Stimulated activated CD8-positive, alpha-beta memory T cell treated with anti-CD3 and anti-CD28 coated beads, Interleukin-2, amount 100 ng/mL, for 1 hour (primary cell): ENCODE measurements at places on chromosomes 7 and 10.

GRCh38 chr10:107576746-107577145, 412.2 kb upstream of the SORCS1 start:
- no peak for DNase-seq

- DNase-seq = no peak
These were observed 1094.9 kb upstream of the AUTS2 start for GRCh38 chr7:68503400-68503799.

DNA sequence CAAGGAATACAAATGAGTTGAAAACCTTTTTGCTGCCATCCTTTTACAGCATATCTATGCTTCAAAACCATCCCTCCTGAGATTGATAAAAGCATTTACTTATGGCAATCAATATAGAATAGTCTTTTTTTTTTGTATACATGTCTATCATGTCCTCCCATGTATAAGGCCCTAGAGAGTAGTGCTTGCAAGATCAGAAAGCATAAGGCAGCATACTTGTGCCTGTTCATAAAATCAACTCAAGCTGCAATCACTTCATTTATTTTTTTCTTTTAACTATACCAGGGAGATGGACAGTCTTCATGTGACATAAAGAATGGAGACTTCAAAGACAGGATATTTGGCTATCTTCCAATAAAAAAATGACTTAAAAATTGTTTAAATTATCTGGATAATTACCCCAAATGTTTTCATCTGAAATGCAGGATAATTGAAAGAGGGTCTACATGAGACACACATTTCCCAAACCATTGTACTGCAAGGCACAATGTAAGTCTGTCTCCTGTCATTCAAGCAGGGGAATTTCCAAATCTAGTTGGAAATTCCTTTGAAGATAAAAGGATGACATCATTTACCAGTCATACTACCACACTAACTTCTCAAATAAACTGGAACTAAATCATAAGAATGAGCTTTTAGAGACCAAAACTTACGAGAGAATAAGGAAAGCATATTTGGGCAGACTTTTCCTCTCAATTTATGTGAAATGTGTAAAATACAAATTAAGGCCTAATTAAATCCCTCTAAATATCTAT, 22.5 kb downstream of the LRRN3 start:
- no peak for DNase-seq

- DNase-seq = no peak
These were observed 20.9 kb upstream of the KLF6 start for GRCh38 chr10:3805791-3806461.

DNA sequence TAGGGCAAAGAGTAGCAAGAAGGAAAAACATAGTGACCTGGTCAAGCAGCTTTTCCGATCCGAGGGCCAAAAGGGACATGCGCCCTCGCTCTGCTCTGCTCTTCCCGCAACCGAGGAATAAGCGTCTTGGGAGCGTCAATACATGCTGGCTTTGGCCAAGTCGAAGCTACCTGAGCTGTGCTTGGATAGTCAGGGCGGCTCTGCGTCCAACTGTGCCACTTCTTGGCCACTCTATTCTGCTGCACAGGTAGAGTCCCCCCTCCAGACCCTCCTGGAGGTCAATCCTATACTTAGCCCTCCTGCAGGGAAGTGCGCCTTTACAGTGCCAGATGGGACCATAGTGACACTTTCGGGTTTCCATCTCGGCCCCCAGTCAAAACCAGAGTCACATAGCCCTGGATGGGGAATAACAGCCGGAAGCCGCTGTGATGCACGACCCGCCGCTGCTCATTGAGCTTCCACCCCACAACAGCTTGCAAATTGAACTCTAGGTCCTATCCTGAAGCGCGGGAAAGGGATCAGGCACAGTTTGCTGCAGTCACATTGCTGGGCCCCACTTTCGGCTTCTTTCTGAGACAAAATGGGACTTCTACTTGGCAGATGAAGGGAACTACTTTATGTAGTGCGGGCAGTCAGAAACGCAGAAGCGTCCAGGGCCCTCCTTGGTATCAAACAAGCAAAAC, 1.1 kb upstream of the HPSE2 start:
- DNase-seq = no peak

GRCh38 chr10:119318411-119319160, 111.2 kb downstream of the GRK5 start:
- DNase-seq = no peak

DNA sequence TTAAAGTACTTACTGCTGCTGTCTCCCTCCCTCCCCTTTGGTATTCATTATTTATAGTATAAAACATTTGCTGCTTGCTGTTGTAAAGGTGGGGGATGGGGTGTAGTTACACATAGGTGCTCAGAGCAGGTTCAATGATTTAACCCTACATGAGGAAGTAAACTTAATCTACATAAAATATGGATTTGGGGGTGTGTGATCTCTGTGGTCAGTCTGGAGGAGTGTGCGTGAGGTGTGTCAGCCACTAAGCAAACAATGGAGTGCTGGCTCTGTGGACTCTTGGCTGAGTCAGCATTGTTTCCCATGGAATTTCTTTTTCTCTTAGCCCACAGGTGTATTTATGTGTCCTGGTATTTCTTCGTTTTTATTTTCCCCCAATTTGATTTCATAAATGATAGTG, 133.9 kb downstream of the AUTS2 start:
- DNase-seq = no peak

- no peak for DNase-seq
These were observed 99.3 kb upstream of the LEP start for GRCh38 chr7:128141683-128142195.

DNA sequence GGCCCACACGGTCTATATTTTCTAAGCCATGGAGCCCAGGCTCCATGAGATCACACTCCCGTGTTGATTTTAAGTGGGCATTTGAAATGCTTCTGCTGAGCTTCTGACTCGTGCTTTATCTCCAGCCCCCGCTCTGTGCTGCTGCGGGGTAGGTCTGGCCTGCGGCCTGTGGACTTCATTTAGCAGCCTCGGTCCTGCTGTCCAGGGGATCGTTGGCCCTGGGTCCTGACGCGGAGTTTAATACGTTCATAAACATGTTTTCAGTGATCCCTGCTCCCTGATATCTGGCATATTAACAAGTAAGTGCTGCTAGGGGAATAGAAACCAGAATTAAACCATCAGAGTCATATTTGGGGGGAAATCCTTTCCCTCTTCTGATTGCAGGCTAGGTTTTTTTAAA, 540.3 kb upstream of the MGMT start:
- no peak for DNase-seq

GRCh38 chr7:12653518-12653917, 33.9 kb upstream of the ARL4A start:
- DNase-seq = no peak

DNA sequence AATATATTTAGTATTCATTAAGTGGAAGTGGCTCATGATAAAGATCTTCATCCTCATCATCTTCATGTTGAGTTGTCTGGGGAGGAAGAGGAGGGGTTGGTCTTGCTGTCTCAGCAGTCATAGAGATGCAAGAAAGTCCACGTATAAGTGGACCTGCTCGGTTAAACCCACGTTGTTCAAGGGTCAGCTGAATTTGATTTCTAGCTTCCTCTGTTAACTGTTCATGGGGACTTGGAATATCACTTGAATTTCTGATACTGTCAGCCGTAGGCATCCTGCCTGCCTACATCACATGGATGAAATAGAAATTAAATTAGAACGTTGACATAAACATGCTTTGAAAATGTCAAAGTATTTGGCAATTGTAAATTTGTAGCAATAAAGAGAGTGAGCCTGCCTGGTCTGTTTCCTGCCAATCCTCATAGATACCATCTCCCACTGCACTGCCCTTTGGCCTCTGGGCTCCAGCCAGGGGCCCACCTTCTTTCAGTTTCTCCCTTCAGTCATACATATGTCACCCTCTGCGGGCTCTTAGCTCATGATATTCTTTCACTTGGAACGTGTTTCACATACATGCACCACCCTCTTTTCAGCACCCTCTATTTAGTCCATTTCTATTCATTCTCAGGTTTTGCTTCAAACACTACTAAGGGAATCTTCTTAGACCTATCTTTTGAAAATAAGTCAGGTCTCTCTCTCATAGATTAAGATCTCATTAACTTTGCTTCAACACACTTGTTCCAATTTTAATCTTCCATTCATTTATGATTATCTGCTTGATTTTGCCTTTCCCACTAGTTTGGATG, 376.3 kb downstream of the IPMK start:
- DNase-seq = no peak

DNA sequence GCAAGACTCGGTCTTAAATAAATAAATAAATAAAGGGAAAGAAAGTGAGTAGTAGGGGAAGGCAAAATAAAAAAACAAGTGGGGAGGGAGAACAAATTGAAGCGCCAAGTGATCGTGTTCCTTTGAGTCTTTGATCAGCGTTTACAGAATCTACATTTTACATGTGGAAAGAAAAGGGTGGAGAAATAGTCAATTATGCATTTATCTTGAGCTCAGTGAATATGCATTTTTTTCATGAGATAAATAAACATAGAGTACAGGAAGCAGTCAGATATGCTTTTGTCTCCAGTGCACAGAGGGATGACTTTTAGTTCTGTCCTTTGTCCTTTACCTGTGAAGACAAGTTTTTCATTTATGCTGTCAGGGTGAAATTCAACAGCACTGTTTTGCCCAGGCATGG, 6.1 kb upstream of the GUSB start:
- DNase-seq = no peak

DNA sequence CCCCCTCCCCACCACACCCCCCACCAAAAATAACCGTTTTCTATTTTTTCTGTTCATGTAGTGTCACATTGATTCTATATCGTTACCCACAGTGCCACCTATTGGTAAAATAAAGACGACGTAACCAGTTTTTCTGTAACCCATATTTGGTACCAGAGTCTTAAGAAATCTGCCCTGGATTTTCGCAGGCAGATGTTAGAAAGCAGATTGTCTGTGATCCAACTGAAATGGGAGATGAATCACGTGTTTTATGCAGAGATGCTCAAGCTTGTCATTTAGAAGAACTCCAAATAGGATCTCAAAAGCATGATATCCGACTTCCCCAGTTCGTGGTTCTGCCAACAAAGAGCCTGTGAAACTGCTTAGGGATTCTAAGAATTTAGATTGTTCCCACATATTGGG, 261.1 kb upstream of the CSTF2T start:
- no peak for DNase-seq

GRCh38 chr10:30353851-30354250, 4.8 kb upstream of the MTPAP start:
- DNase-seq = no peak

DNA sequence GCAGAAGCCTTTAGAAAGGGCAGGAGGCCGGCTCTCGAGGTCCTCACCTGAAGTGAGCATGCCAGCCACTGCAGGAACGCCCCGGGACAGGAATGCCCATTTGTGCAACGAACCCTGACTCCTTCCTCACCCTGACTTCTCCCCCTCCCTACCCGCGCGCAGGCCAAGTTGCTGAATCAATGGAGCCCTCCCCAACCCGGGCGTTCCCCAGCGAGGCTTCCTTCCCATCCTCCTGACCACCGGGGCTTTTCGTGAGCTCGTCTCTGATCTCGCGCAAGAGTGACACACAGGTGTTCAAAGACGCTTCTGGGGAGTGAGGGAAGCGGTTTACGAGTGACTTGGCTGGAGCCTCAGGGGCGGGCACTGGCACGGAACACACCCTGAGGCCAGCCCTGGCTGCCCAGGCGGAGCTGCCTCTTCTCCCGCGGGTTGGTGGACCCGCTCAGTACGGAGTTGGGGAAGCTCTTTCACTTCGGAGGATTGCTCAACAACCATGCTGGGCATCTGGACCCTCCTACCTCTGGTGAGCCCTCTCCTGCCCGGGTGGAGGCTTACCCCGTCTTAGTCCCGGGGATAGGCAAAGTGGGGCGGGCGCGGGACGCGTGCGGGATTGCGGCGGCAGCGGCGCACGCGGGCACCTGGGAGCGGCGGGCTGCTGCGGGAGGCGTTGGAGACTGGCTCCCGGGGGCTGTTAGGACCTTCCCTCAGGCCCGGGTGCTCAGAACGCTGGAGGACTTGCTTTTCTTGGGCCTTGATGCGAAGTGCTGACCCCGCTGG, at the start of gene FAS:
TSS of gene FAS (plus strand) at position 415 of the 777 bp plus-strand sequence. CDS start at position 494, 79 bp downstream.
- peak; percentile 57 for DNase-seq

GRCh38 chr7:134699899-134700298, 53.2 kb downstream of the BPGM start:
- no peak for DNase-seq

DNA sequence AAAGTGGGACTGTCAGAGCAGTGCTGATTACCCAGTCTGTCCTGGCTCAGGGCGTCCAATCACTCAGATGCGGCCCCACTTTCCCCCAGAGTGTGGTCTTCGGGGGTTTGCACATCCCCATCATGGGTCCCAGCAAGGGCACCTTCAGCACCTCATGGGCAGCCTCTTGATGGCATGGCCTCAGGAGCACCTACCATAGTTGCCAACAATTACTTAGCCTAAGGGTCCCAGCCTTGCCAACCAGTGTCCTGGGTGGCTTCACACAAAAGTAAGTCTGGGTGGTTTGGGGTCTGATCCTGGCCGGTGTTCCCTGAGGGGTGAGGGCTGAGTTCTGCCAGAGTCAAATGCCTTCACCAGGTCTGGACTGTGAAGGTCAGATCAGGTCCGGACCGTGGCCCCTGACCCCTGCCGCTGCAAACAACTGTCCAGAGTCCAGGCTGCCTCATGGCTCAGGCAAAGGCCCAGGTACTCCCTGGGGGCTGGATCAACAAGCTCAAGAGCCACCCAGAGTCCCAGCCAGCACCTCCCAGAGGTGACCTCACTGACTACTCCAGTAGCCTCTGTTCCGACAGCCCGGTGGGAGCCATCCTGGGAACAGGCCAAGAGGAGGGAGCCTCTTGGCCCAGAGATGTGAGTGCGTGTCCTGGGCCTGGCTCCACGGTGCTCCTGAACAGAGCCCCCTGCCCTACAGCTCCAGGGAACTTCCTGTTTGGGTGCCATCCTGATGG, 6.2 kb upstream of the MARVELD1 start:
- no peak for DNase-seq

- DNase-seq = no peak
These were observed 399.2 kb downstream of the SORCS1 start for GRCh38 chr10:106765241-106765754.
